CD4-positive, alpha-beta T cell treated with Interleukin-2 at 100 ng/mL for 4 hours (primary cell): ENCODE measurements at places on chromosomes 3 and 15.
A peak's percentile ranks its signal among the peaks of the same experiment; 100 is the strongest.

DNA sequence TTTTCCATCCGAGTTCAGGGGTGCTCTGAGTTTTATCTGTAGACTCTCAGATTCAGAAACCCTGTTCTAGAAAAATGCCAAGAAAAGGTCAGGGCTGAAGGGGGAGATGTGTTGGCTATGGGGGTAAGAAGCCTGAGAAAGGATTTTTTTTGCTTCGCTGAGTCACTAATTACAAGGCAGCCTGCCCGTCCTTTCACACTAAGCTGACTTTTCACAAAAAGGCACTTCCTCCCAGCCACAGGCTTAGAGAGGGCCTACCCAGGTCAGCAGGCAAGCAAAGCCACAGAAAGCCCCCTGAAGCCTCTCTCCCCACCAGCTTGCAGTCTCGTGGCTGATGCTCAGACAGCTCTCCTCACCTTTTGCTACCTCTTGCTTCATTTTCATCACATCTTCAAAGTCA, 192.6 kb upstream of the PRICKLE2 start:
- DNase-seq, result no peak

DNA sequence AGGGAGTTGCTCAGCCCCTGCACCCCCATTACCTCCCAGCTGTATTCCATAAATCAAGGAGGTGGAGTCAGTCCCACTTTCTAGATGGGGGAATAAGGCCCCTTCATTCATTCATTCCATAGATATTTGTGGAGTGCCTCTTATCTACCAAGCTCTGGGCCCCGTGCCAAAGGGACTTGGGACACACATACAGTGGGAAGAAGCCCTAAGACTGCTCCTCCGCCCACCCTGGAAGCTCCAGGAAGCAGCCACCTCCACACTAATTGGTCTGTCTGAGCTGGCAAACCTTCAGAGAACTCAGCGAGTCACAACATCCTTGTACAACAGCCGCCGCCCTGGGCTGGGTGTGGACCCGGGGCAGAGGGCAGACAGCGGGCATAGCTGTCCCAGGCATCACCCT, 6.4 kb downstream of the STRA6 start:
- no peak for DNase-seq

GRCh38 chr3:51967384-51968169, at the start of gene PCBP4:
PCBP4 (minus strand) TSS chr3:51967454; CDS start chr3:51961240, 6,214 bp downstream.
- DNase-seq, result peak; percentile 27

DNA sequence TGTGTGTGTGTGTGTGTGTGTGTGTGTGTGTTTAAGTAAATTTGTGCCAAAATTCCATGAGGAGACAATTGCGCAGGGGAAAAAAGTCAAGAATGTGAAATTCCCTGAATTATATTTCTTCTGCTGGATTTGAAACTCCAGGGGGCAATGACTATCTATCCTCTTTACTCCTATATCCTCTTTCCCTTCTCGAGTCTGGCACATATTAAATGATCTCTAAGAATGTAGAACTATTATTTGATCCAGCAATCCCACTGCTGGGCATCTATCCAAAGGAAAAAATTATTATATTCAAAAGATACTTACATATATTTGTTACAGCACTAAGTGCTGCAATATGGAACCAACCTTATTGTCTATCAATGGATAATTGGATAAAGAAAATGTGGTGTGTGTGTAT, 350.1 kb upstream of the ADAMTS9 start:
- DNase-seq, result no peak

- no peak for DNase-seq
These were observed 5.9 kb downstream of the KBTBD13 start for GRCh38 chr15:65082303-65082953.

DNA sequence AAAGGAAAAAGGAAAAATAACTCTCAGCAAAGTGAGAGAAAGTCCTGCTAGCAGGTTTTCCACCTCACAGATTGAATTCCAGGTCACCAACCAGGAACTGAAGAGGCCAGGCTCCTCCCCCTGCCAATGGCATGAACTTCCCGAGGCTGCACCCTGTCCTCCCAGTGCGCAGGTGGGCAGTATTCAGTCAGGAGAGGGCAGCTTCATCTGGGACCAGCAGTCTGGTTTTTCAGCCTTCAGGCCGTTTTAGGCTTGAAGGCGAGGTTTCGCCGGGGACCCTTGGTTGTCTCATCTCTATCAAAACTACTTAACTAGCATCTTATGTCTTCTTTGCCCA, 41.2 kb downstream of the TRAT1 start:
- DNase-seq, result no peak

DNA sequence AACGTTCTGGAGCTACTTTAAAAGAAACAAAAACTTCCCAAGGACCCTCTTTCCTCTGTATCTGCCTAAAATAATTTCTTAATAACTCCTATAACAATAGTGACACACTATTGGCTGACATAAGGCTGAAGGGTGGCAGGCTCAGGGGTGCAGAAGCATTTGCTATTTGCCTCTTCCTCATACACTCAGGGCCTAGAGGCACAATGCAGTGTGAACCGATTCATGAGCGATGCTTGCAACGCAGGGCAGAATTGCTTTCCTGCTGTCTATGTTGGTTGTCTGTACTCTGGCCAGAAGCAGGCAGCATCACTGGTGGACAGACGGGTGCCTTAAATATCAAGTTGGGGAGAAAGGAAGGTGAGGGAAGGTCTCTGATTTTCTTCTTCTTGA, 157.4 kb downstream of the AGBL1 start:
- no peak for DNase-seq
